ENCODE measurements at places on chromosomes 6 and 20.

- no peak for DNase-seq
Observed at GRCh38 chr6:336159-337114, 44.1 kb downstream of the DUSP22 start.

DNA sequence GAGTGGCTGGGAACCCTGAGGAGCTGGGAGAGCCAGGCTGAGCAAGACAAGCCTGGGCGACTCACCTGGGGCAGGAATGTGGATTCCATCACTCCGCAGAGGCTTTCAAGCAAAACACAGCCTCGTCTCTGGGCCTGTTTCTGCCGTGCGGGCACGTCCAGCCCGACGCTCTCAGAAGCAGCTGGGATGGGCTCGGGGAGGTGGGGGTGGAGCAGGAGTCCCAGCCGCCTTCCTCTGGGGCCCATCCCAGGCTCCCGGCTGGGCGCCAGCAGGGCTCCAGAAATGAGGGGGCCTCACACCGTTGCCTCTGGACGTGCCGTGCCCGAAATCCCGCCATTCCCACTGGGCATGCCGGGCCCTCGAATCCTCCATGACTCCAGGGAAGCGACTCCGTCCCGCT, 8.7 kb upstream of the RPS21 start:
- no peak for DNase-seq

DNA sequence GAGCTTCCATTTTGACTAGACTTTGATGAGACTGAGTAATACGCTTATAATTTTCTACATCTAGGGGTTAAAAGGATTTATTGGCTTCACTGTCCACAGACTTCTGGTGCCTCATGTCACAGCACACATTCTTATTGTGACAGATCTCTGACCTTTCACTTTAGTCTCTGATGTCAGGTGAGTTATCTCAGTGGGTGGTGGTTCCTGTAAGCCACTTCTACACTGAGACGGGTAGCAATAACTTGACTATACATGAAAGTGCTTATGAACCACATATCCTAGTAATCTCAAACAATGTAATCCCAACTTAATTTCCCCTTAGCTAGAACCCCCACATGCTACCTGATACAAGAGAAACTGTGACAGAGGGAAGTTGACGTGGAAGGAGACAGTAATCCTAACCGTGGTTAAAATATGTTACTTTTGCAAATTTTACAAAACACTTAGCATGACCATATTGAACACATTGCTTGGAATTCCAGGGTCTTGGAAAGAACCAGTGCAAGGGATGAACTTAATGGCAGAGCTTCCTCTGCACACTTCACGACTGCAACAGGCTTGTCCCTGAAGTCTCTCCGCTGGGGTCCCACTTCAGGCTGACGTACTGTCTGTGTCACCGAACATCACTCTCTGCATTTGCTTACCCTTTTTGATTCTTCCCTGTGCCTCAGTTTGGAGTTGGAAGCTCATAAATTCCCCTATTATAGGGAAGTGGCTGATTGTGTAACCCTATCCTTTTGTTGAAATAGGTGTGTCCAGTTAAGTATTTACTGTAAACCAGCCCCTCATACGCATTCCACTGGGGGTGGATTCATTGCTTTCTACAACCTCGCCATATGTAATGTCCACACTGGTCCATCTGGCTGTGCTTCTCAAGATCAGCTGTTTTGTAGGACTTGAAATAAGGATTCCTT, 6.4 kb upstream of the TRIM40 start:
- DNase-seq, result no peak

GRCh38 chr20:48098866-48099265, 313.6 kb upstream of the SULF2 start:
- no peak for DNase-seq

- DNase-seq, result no peak
Observed at GRCh38 chr6:10564975-10565673, 44.0 kb downstream of the GCNT2 start.

DNA sequence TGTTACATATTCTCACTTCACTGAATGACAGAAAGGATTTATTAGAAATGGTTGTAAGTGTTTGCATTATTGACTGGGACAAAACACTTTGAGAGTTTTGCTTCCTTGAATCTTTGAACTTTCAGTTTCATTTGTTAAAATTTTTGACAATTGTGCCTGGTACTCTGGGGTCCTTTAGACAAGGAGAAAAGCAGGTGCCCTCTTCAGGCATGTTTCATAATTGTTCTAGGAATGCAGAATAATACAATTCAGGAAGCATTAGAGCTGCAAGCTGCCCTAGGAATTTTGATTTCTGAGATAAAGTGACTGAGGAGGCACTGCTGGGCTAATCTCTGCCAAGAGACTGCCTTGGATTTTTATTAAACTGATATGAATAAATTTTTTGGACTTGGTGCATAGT, 49.7 kb downstream of the TOP1 start:
- no peak for DNase-seq

GRCh38 chr6:29709188-29709587, 14.0 kb upstream of the HLA-F start:
- DNase-seq, result no peak

- DNase-seq, result no peak
Observed at GRCh38 chr6:29509711-29510110, 22.0 kb upstream of the MAS1L start.

DNA sequence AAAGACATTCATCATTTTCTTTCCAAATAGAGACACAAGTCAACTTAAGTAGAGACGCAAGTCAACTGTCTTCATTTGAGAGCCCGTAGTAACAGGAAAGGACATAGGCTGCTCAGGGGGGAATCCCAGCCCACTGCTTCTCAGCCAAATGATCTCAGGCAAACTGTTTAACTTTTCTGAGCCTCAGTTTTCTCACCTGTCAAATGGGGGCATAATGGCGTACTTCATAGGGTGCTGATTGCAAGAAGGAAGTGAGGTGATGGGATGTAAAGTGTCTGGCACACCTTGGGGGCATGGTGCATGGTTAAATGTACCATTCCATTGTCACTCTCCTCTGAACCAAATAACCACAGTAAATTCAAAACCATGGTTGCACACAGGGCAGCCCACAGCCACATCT, 96.5 kb downstream of the EYA2 start:
- no peak for DNase-seq

DNA sequence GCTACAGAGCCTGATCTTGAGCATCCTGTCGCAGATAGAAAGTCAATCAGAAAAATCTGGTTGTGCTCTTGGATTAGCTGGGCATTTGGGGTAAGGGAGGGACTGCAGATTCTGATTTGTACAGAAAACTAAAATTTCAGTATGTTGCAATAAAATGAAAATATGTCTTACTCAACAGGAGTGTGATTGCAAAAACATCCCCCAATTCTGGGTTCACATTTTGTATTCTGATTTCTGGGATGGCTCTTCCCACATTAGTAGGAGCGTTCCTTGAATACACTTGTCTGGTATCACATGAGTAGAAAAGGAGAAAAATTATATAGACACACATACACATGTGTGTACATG, 40.5 kb downstream of the PANK2 start:
- DNase-seq, result no peak

DNA sequence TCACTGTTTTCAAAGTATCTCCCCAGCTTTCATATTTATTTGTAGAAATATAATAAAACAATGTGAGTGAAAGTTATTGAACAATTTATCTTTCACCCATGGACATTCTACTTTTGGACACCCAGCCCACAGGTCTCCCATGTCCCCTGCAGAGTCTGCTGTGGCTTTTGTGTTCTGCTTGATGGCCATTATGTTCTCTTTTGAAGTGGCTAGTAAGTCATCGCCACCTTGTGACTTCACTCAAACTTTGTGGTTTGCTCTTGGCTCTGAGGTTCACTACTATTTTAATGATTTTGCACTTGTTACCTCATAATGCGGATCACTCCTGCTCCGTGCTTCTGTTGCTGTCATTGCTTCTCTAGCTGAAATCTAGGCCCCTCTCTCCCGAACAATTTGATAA, 10.2 kb upstream of the DEFB113 start:
- DNase-seq, result no peak

DNA sequence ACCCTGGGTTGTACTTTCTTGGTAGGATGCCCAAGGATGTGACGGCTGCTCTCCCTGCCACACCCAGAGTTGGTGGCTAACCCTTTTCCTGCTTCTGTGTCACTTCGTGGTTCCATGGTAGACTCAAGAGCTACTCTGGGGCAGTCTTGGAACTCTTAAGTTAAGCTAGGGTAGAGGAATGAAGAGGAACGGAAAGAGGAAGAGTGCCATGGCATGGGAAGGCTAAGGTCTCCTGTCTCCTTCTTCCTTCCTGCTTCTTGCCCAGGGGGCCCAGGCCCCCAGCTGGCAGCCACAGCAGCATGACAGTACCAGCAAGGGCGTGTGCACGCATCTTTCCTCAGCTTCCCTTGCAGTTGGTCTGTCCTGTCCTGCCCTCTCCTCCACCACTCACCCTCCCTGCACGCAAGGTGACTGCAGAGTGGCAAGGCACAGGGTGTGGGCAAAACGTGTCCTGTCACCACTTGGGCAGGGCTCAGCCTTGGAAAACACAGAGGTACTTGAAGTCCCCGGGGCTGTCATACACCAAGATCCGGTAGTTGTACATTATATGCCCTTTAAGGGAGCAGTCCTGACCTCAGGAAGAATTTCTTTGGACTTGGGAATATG, 39.8 kb upstream of the TGM3 start:
- no peak for DNase-seq

DNA sequence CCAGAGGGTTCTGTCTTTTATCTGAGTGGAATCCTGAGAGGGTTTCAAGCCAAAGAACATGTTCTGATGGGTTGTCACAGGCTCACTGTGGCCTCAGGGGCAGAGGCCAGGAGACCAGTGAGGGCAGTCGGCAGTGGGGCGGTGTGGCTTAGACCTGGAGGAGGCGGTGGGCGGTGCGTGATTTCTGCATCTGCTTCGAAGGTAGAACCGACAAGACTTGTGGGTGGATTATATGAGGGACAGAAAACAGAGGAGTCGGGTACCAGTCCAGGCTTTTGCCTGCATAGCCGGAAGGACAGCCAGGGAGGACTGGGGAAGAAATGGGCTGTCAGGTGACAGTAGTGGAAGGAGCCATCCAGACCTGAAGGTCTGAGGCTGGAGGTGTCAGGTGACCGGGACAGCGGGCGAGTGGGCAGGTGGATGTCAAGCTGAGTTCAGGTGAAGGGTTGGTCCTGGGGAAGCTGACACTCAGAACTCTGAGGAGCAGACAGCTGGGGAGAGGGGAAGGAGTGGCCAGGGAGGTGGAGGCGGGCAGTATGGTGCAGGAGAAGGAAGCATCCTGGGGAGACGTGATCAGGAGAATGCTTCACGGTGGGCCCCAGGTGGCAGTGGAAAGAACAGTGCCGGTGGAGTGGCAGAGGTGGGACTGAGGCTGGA, 3.1 kb downstream of the CTSZ start:
- DNase-seq, result no peak

GRCh38 chr20:54681869-54682268, 206.5 kb downstream of the DOK5 start:
- no peak for DNase-seq

- no peak for DNase-seq
Observed at GRCh38 chr6:45084257-45084656, 243.9 kb upstream of the RUNX2 start.

GRCh38 chr6:109204511-109204910, 109.2 kb downstream of the CEP57L1 start:
- DNase-seq, result no peak

DNA sequence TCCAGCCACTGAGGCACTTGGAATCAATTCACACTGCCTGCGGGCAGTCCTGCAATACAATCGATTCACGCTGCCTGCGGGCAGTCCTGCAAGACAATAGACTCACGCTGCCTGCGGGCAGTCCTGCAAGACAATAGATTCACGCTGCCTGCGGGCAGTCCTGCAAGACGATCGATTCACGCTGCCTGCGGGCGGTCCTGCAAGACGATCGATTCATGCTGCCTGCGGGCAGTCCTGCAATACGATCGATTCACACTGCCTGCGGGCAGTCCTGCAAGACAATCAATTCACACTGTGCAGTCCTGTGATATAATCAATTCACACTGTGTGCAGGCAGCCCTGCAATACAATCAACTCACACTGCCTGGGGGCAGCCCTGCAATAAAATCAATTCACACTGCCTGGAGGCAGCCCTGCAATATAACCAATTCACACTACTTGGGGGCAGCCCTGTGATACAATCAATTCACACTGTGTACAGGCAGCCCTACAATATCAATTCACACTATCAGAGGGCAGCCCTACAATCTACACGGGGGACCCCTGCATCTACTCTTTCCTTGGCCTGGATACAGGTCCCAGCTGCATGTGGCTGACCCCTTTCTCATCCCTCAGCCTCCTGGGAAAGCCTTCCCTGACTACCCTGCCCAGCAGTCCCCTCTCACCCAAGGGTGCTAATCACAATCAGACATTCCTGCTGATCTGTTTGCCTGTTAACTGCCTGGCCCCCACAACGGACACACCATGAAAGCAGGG, 10.4 kb downstream of the TAF4 start:
- DNase-seq, result no peak

DNA sequence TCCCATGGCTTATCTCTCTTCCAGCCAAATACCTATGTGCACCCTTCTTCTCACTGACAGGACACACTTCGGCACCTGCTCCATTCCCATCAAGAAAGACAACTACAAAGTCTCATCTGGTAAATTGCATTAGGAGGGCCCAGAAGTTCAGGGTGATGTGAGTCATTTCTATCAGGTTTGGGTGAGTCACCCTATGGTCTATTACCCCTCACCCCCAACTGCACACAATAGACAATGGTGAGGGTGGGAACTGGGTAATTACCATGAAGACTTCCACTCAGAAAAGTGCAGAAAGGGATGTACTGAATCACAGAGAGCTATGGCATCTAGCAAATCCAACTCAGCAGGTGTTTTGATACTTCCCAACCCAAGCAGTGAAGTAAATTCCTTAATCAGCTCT, 54.8 kb downstream of the OPN5 start:
- no peak for DNase-seq

GRCh38 chr6:5569491-5569890, 308.2 kb downstream of the FARS2 start:
- DNase-seq, result no peak

DNA sequence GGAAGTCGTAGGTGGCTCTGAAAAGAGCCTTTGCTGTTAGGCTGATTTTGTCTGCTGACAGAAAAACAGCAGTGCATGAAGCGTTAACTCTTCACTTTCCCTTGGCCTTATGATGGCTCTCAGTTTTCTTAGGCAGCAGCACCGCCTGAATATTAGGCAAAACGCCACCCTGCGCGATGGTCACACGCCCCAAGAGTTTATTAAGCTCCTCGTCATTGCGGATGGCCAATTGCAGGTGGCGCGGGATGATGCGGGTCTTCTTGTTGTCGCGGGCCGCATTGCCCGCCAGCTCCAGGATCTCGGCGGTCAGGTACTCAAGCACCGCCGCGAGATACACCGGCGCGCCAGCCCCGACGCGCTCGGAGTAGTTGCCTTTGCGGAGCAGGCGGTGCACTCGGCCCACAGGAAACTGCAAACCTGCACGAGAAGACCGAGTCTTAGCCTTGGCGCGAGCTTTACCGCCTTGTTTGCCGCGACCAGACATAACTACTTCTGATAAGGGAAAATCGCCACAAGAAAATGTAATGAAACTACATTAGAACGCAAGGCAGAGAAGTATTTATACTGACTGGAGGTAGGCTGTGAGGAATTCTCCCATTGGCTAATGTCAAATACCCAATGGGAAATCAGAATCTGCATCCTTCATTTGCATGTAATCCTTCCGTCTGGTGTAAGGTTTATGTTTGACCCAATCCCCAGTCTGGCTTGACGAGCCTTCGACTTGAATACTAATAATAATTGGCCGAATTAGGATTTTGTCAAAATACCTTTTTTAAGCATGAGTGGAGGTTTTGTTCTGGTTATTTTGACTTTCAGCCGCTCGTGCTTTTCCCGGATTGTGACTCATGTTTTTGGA, 53.9 kb upstream of the HFE start:
- peak; percentile 86 for DNase-seq

All from cerebellar nuclear complex (tissue), 1 donor.